ENCODE measurements at places on chromosomes 5 and 9.

DNA sequence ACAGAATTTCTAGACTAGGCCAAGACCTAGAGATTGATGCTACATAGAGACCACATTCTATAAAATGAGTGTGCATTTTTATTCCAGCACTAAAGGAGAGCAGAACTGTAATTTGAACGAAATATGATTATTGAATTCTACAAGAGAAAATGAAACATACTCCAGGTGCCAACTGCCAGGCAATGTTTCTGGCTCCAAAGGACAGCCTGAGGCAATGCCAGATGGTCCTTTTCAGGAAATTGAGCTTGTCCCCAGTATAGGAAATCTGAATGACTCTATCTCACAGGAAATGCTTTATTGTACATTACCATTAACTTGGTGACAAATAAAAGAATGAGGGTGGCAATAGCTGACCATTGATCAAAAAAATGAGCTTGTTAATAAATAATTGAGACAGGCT, 28.8 kb upstream of the RASGRF2 start:
- DNase-seq = no peak

GRCh38 chr9:123425836-123426365, 69.9 kb downstream of the CRB2 start:
- DNase-seq = no peak

- DNase-seq = no peak
Observed at GRCh38 chr5:26881901-26882300, 156.5 kb downstream of the CDH9 start.

DNA sequence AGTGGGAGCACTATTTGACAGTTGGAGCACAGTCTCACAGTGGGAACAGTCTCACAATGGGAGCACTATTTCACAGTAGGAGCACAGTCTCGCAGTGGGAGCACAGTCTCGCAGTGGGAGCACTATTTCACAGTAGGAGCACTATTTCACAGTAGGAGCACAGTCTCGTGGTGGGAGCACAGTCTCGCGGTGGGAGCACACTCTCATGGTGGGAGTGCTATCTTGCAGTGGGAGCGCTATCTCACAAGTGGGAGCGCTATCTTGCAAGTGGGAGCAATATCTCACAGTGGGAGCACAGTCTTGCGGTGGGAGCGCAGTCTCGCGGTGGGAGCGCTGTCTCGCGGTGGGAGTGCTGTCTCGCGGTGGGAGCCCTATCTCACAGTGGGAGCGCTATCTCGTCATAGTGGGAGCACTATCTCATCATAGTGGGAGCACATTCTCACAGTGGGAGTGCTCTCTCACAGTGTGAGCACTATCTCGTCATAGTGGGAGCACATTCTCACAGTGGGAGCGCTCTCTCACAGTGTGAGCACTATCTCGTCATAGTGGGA, 56.1 kb downstream of the MED10 start:
- no peak for DNase-seq

- DNase-seq = no peak
Observed at GRCh38 chr5:168908207-168908606, 329.0 kb upstream of the PANK3 start.

GRCh38 chr5:53087621-53088121, 21.9 kb downstream of the MOCS2 start:
- no peak for DNase-seq

DNA sequence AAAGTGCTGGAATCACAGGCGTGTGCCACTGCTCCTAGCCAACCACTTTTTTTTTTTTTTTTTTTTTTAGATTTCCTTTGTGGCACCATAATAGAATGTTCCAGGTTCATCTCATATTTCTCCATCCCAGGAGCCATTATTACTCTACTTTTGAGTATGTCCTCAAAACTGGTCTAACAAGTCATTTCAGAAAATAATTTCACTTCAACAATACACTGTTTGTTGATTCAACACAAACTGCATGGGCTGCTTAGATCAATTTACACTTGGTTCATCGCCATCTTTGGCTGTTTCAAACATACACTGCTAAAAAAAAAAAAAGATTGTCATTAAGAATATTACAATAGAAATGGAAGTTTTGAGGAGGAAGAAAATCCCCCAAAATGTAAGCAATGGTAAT, 57.9 kb downstream of the CSNK1A1 start:
- no peak for DNase-seq

DNA sequence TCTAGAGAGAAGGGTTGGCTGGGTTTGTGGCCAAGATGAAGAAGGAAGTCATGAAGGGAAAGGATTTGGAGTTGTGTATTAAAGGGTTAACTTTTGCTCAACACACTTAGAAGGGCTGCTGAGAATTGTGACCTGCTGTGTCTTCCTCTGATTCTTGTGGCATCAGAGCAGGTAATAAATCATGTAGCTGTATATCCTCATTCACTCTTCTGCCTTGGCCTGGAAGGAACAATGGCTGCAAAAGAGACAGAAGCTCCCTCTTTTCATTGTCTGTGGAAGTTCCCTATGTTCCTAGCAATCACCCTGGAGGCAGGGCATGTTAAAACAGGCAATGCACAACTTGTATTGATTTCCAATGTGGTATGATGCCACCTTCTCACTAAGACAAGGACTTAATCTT, 159.1 kb downstream of the LRRC70 start:
- DNase-seq = no peak

GRCh38 chr5:126829098-126829497, 52.2 kb downstream of the LMNB1 start:
- no peak for DNase-seq

- DNase-seq = no peak
Observed at GRCh38 chr9:15219546-15219945, 87.5 kb downstream of the TTC39B start.

DNA sequence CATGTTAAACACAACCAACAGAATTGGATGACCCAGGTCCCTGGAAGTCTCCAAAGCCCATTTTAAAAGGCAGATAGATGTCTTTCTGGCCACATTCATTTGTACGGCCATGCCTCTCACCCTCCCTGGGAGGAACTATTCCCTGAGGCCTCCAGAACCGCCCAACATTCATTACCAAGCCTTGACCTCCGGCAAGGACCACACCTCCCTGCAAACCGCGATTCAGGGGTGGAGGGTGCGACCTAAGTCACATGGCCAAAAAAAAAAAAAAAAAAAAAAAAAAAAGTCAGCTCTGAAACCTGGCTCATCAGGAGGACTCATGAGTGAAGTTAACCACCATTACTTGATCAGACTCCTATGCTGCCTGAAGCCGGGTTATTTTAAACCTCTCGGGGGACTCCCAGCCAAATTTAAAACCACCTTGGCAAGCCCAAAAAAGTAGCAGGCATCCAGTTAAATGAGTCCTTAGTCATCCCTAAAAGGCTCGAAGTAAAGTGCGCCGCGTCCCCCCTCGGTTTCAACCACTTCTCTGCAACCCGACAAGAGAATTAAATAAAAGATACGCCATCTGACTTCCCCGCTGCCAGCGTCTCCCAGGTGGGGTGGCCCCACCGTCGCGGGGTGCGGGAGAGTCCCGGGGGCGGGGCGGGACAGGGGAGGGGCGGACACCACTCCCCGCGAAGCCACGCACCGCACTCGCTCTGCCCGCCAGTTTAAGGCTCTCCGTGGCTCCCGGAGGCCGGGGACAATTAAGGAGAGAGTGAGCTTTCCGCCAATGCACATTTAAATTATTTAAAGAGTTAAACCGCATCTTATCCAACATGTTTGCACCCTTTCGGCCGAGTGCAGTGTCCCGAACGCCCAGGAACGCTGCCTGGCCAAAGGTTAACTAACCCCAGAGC, 2.3 kb downstream of the KLF9 start:
- peak; percentile 89 for DNase-seq

- DNase-seq = no peak
Observed at GRCh38 chr5:72509401-72509800, 2.2 kb upstream of the ZNF366 start.

DNA sequence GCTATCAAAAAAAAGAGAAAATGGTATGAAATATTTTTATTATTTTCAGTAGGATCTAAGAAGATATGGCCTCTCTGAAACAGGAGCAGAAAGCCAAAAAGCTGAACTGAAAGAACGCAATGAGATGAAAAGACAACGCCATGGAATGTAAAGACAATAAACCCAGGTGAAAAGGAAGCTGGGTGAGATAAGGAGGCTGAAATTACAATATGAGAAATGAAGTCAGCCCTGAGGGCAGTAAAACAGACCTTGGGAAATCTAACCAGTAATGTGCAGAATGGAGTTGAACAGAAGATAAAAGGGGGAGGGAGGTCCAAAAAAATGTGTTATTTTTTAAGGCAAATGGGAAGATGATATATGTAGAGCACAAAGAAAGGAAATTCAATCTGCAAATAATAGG, 265.3 kb downstream of the ENC1 start:
- no peak for DNase-seq

DNA sequence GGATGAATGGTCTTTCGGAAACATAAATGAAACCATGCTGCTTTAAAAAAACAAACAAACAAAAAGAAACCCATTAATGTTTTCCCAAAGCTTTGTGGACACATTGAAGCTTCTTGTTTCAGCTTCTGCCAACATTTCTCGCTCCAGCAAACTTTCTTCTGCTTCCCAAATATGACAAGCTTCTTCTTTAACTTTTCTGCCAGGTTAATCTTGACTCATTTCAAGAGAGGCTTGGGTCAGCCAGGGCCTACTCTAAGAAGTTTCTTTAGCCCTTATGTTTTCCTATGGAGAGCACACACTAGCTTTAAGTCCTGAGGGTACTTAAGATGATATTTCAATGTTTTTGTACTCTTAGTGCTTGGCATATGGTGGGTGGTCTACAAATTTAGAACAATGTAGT, 6.1 kb downstream of the ANXA1 start:
- DNase-seq = no peak

GRCh38 chr9:104227108-104227507, 133.0 kb downstream of the SMC2 start:
- no peak for DNase-seq

GRCh38 chr9:99824378-99825171, 2.9 kb downstream of the NR4A3 start:
- peak; percentile 49 for DNase-seq

DNA sequence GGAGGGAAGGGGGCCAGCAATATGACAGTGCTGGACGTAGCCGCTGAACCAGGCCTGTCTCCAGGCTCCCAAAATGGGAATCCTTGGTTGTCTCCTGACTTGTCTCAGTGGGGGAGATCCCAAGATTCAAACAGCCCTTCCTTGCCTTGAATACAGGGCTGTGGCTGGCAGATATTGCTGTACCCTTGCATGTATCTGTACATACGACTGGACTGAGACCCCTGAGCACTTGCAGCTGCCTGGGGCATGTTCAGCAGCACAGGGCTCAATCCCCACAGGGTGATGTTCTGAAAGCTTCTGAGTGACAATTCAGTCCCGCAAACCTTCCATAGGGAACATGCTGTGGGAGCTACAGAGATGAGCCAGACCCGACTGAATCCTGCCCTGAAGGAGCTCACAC, 13.3 kb downstream of the OR13J1 start:
- DNase-seq = no peak

GRCh38 chr9:93677048-93677571, 100.7 kb downstream of the PHF2 start:
- DNase-seq = no peak
